ENCODE measurements at places on chromosomes 4 and X.

DNA sequence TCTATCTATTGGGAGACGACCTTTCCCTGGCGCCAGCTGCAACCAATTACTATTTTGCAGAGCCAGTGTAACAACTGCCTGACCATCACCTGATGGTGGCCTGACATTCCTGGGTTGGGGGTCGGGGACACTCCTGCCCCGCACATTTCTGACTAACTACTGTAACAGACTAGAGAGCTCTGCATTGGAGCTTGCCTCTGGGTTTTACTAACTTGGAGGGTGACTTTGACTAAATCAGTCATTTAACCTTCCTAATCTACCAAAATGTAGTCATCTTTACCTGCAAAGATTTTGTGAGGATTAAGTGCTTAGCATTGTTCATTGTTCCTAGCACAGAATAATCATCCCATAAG is 37.5 kb upstream of the ABCG2 start:
- no peak for DNase-seq

GRCh38 chrX:34881671-34882070 is 60.9 kb upstream of the FAM47B start:
- no peak for DNase-seq

DNA sequence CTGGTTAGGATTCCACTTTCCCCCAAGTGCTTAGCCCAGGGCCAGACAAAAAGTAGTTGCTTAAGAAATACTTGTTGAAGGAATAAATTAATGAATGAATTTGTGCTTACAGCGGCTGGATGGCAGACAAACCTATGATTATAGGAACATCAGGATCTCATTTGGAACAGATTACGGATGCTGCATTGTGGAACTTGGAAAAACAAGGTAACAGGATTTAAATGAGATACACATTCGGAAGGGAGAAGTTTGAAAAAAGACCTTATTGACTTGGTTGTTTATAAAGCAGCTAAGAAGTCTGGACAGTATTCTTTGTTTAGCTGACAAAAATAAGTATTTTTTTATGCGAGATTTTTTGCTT is 572 bp downstream of the EXOSC9 start:
- no peak for DNase-seq

- no peak for DNase-seq
Measured at GRCh38 chr4:184775854-184776555, 42.1 kb upstream of the CENPU start.

DNA sequence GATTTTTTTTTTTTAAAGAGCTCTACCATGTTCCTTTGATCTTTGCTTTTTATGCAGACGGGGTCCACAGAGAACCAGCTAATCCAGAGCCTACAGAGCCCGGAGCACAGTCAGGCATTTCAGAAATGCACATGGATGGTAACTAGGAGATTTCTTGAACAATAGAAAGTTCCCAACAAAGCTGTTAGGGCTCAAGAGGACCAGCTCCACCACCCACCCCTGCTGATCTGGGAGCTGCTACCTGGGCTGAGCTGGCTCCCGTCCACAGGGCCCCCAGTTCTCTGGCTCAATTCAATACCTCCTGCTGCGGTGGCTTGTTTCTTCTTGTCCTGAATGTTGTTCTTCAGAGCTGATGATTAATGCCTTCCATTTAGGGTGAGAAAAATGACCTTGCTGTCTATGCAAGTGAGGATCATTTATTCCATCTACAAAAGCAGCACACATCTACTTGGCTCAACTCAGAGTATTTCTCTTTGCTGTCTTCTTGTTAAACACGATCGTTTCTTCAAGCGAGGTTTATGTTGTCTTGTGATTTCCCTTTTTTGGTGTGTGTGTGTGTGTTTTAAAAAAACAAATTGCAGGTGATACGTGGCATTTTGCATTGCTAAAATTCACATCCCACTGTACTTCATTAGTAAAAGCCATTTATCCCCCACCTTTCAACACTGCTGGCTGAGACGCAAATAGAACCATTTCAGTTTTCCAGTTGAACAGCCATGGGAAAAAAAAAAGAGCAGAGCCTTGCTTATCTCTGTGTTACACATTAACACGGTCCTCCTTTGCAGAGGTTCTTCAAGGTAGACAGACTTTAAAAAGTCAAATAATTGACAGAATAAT is 31.3 kb downstream of the IGFBP7 start:
- DNase-seq: no peak
